ENCODE measurements at places on chromosomes 2 and 18.

GRCh38 chr18:77676910-77677309 lies 427.3 kb downstream of the GALR1 start:
- no peak for DNase-seq

DNA sequence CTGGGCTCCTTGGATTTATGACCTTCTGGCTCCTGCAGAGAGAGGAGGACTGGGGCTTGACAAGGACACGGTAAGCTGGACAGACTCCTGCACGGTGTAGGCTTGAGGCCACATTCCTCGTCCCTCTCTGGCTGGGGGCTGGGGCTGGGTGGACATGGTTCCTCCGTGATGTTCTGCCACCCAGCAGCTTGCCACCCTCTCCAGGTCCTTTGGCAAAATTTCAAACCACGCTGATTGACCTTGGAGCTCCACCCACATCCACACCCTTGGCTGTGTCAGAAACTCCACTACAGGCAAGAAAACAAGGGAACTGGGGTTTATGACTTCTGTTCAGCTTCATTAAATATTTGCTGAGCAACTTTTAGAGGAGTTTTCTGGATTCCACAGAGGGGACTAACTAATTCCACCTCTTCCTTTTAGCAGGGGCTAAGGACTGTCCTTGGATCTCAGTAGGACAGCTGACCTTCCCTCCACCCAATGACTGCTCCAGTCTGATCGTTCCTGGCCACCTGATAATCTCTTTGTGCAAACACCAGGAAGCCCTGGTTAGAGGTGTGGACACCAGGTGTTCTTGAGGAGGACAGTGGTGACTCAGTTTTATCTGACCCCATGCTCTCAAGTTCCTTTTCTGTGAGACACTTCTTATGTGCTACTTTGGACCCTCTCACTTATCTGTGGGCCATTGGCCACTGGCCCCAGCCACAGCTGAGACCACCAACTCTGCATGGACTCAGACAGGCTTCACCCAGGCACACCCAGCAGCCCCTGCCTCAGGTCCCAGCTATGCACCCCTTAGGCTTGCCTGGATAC lies 29.3 kb downstream of the GPR55 start:
- DNase-seq: no peak

DNA sequence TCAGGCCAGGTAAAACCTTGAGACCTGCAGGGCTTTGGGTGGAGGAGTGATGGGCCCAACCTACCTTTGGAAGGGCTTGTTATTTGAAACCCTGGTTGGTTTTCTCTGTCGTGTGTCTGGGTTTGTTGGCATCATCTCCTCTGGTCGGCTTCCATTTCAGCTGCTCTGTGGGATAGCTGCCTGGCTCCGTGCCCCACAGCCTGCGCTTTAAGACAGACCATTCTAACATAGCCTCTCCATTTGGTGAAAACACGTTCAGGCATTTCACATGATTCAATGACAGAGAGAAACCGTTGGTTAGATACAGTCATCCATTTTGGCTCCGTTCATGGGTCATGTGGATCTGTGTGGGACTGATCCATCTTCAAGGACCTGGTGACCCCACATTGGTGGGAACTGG lies 37.0 kb upstream of the LYPD6B start:
- no peak for DNase-seq

- no peak for DNase-seq
These were observed 95.6 kb upstream of the KLHL14 start for GRCh38 chr18:32868406-32868805.

DNA sequence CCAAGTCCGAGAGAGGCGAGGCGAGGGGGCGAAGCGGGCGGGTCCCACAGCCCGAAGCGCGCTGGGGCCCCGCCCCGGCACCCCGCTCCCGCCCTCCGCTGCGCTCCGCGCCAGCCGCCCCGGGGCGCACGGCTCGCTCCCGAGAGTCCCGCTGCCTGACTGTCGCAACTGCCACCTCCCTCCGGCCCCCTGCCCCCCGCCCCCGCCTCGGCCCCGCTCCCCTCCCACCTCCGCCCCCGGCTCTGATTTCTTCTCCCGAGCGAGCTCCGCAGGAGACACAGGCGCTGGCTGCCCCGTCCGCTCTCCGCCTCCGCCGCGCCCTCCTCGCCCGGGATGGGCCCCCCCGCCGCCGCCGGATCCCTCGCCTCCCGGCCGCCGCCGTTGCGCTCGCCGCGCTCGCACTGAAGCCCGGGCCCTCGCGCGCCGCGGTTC lies at the start of gene WNT6:
Gene WNT6, plus strand, starts transcription at position 250 of the 432 bp plus-strand sequence. CDS start 233 bp downstream, outside the sequence.
- no peak for DNase-seq

GRCh38 chr2:119023534-119023933 lies 81.5 kb downstream of the MARCO start:
- DNase-seq: no peak

GRCh38 chr2:84832772-84833461 lies 48.0 kb downstream of the TRABD2A start:
- no peak for DNase-seq

GRCh38 chr18:68705119-68705518 lies 9.8 kb downstream of the TMX3 start:
- DNase-seq: no peak

DNA sequence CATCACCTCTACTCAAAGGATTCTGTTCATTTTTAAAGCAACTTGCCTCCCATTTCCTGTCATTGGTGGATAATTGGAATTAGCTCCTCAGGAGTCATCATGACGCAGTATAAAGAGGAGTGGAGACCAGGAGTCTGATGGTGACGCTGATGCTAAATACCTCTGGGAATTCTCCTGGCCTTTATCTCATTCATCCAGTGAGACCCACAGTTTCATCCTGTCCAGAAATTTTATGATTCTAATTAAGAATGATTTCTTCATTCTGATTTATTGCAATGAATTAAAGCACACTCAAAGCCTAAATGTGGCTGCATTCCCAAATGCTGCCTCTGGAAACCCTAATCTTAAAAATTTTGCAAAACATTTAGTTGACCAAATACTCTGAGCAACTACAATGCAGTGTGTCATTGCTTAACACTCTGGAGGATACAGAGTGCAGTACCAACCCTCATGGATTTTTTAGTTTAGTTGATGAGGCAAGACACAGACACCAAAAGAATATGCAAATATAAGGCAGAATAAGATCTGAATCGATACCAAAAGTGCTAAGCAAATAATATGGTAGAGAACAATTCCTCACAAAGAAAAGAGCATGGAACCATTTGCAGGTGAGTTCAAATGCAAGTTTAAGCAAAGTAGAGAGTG lies 236.2 kb downstream of the ETAA1 start:
- no peak for DNase-seq

DNA sequence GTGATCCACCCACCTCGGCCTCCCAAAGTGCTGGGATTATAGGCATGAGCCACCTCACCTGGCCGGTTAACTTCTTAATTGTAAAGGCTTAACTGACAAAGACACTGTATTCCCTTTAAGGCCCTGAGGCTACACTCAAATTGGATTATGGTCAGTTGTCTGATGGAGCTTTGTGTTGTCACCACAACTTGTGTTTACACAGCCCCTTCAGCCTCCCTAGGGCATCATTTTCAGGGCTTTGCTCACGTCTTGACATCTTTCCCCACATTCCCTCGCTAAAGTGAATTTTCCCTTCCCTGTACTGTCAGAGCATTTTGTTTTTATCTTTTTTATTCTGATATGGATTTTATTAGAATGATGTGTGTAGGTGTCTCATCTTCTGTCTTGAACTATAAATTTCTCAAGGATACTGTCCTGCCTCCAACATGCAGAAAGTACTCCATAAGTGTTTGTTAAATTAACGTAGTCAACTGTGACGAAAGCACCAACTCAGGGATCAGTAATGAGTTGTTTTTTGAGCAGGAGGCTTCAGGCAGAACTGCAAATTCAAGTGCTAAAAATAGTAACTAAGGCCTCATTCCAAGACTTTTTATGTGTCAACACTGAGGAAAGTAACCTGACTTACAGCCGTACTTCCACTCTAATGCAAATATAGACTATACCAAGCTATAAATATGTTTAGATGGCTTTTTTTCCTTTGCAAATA lies 77.1 kb upstream of the NARS1 start:
- DNase-seq: no peak

GRCh38 chr18:6854811-6855210 lies 125.3 kb downstream of the ARHGAP28 start:
- DNase-seq: no peak

GRCh38 chr2:27177441-27178351 lies 28.9 kb downstream of the TCF23 start:
- DNase-seq: no peak

DNA sequence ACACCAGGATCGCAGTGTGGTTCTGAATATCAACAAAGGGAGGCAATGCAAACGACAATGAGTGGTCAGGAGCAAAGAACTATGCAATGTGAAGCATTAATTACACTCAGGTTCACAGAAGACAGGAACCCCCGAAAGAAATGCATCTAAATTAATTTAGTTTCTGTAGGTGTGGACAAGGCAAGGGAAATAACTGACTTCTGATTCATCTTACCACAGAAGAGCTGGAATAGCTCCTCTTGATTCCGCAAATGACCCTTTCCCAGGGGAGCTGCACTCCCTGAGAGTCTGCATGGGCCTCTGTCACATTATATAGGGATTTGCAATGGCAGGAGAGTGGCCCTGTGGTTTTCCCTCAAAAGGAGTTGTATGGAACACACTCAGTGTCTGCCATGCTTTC lies 263.9 kb upstream of the APCDD1 start:
- DNase-seq: no peak

GRCh38 chr2:176122683-176123410 lies at the start of gene HOXD9:
TSS of gene HOXD9 (plus strand) at chr2:176122719. CDS start at chr2:176122769, 50 bp downstream.
- DNase-seq: no peak

- no peak for DNase-seq
These were observed 8.8 kb upstream of the NAB1 start for GRCh38 chr2:190640117-190640516.

GRCh38 chr2:210681491-210681890 lies 125.1 kb downstream of the CPS1 start:
- DNase-seq: no peak

GRCh38 chr2:61693744-61694143 lies 155.6 kb upstream of the XPO1 start:
- no peak for DNase-seq

DNA sequence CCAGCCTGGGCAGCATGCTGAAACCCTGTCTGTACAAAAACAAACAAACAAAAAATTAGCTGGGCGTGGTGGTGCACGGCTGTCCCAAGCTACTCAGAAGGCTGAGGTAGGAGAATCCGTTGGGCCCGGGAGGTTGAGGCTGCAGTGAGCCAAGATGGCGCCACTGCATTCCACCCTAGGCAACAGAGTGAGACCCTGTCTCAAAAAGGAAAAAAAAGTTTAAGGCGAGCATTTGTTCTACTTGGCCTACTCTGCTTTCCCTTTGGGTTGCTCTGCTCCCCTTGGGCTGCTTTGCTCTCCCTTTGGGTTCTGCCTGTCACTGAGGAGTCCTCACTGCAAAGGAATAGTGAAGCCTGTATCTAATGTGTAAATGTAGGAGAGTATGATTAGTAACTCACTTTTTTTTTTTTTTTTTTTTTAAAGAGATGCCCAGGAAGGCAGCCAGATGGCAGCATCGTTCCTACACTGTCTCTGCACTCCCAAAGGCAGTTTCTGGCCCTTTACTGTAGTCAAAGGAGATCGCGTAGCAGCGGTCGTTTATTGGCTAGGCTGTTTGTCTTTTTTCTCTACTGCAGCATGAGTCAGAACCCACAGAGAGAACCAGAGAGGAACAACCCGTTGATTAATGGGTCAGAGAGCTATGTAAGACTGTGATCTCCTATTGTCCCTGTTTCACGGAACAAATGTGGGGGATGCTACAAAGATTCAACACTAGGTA lies 118.3 kb upstream of the CWC22 start:
- DNase-seq: peak; percentile 71

GRCh38 chr2:173264603-173265366 lies 89.9 kb upstream of the CDCA7 start:
- DNase-seq: no peak

GRCh38 chr2:210459880-210460279 lies 16.7 kb downstream of the LANCL1 start:
- no peak for DNase-seq

DNA sequence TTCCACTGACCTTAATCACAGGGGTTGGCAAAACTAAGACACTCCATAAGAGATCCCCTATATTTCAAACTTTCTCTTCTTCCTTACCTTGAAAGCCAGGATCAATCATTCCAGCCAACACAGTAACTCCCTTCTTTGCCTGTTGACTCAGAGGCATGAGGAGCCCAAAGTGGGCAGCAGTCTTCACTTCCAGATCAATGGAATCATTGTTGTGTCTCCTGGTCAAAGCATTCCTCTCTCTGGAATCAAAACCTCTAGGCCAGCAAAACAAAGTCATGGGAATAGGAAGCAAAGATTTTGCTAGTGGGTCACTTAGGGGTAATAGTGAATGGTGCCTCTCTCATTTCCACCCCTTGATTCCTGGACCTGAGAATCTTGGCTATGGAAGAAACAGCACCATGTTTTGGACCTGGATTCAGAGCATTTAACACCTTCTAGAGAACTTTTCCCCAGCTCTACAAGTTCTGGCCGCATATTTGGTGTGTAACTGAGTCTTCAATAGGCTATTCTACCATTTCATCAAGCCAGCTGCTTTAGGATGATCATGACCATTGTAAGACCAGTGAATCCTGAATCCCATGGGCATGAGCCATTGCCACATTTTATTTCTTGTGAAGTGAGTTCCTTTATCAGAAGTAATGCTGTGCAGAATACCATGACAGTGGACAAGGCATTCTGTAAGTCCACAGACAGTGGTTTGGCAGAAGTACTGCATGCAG lies 65.7 kb upstream of the SERPINE2 start:
- DNase-seq: no peak

DNA sequence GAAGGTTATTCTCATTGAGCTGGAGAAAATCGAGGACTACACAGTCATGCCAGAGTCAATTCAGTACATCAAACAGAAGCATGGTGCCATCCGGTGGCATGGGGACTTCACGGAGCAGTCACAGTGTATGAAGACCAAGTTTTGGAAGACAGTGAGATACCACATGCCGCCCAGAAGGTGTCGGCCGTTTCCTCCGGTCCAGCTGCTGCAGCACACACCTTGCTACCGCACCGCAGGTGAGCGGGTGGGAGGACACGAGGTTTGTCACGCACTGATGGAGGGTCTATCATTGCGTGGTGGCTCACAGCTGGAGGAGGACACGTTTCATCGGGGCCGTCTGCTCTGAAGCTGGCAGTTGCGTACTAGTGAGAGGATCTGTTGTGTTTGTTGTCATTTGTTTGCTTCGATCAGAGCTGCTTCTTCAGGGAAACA lies 48.2 kb downstream of the IL1RL2 start:
- DNase-seq: no peak

DNA sequence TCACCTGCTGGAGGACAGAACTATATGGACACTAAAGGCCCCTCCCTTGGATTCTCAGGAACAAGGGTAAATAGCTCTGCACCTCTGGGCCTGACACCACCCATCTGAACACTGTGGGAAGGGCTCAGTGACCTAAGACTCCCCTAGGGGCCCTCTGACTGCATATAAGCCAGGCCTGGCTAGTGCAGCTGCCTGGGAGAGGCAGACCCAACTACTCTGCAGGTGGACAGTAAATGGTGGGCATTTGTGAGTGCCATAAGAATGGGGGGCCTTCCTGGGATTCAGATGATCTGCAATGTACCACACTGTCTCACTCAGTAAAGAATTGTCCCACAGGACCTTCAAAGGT lies 11.2 kb upstream of the WIPF1 start:
- DNase-seq: no peak

DNA sequence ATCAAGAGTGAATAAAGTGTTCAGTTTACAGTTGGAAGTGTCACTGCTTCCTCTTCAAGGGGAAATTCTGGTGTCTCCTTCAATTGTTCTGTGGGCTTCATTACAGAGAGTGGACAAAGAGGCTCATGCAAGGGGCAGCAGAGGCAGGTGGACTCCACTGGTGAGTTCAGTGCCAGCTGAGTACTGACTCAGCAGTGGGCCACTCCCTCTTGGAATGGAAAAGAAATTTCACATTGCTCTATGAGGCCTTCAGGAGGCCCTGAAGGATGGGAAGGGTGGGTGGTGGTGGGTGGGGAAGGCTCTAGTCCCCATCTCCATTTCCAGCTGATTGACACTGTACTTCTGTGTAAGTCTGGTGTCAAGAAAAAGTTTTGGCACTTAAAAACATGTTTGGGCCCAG lies 66.4 kb downstream of the PRELID3A start:
- DNase-seq: no peak

Data from HEK293T (cell line).